Upper lobe of right lung (tissue), 1 donor: ENCODE measurements at places on chromosomes 11 and 22. TPM values are rescaled to one million over a fixed set of nuclear protein-coding genes. Genes with fewer than 3 reads are reported as not detected.

GRCh38 chr22:46910624-46911023 lies 148.2 kb downstream of the TBC1D22A start:
- no peak overlapping the region for H3K4me3 ChIP-seq
- DNase-seq: peak; percentile 43
- H3K27me3 ChIP-seq: no peaks in the 10 kb centered on the region
- no peaks in the 10 kb centered on the region for H3K4me1 ChIP-seq
- H3K36me3 ChIP-seq: peaks cover 33% of the 10 kb centered on the region

DNA sequence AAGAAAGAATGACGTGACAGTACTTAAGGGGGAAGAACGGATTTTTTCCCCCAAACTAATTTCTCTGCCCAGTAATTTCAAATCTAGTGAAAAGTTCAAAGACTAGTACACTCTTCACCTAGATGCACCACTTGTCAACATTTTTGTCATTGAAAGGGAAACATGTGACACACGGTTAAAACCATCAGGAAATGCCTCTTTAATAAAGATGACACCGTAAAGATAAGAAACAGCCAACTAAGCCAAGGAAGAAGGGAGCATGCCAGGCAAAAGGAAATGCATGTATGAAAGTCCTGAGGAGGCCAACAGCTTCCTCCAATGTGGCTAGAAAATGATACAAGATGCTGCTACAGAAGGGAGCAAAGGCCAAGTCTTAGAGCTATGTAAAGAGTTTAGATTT lies 49.4 kb downstream of the RSF1 start:
- H3K4me1 ChIP-seq: peaks cover 4% of the 10 kb centered on the region
- no peak for DNase-seq
- no peaks in the 10 kb centered on the region for H3K36me3 ChIP-seq
- no peaks in the 10 kb centered on the region for H3K27me3 ChIP-seq
- H3K4me3 ChIP-seq: no peak overlapping the region
- no peak overlapping the region for H3K27ac ChIP-seq

- peak overlapping the region; percentile 67 for H3K27ac ChIP-seq
- H3K4me1 ChIP-seq: peaks cover 11% of the 10 kb centered on the region
- no peaks in the 10 kb centered on the region for H3K27me3 ChIP-seq
- H3K36me3 ChIP-seq: no peaks in the 10 kb centered on the region
Measured at GRCh38 chr11:73995247-73995646, 12.6 kb upstream of the UCP2 start.

GRCh38 chr22:26065847-26066246 lies 103.4 kb upstream of the SEZ6L start:
- DNase-seq: no peak
- no peaks in the 10 kb centered on the region for H3K36me3 ChIP-seq
- H3K27ac ChIP-seq: no peak overlapping the region
- H3K4me1 ChIP-seq: no peaks in the 10 kb centered on the region
- H3K27me3 ChIP-seq: peaks cover 21% of the 10 kb centered on the region

DNA sequence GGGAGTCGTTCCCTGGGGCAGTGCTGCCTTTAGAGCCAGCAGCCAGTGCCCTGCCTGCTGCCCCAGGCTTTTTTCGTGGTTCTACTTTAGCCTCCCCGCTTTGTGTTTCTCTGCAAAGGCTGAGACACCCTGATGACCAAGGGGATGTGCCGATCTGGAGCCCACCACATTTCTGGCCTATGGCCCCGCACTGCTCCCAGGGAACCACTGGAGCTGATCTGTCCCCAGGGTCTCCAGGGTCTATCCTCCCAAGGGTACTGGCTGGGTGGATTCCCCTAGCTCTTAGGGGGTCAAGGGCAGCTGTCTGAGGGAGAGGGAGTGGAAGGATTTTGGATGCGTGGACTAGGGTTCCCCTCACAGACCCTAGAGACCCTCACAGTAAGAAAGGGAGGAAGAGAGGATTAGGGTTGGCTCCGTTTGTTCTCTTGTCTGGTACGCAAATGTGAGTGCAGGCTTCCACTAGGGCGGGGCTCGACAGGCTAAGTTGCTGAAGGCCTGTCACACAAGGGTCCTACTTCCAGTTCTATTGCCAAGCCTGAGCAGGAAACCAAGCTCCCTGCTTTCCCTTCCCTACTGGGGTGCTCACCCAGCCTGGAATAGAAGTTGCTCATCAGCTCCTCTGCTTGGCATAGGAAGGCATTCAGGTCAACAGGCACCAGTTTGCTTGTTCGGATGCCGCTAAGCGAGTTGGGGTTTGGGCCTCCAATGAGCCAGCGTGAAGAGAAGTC lies 19.3 kb downstream of the TREH start:
- H3K36me3 ChIP-seq: peaks cover 26% of the 10 kb centered on the region
- DNase-seq: no peak
- H3K27me3 ChIP-seq: no peaks in the 10 kb centered on the region
- no peak overlapping the region for H3K27ac ChIP-seq

DNA sequence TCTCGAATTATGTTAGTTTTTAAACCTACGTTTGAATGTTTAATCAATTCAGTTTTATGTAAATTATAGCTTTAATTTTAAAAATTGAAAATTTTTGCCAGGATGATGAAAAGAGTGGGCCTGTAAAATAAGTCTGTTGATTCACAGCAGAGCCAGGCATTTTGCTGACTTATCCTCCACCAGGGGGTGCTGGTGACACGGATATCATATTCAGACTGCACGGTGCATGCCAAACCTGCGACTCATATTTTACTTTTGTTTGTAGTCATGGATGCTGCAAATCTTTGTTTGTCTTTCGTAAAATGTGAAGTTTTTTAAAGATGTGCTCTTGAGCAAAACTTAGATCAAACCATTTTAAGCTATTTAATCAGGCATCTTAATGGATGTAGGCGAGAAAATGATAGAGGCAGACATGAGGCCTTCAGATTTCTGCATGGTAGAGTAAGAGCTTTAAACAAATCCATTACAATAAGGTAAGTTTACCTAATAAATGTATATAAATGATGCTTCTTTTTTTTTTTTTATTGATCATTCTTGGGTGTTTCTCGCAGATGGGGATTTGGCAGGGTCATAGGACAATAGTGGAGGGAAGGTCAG lies 3.6 kb upstream of the OR8B3 start:
- no peak overlapping the region for H3K4me3 ChIP-seq
- no peaks in the 10 kb centered on the region for H3K36me3 ChIP-seq
- DNase-seq: no peak
- H3K4me1 ChIP-seq: no peaks in the 10 kb centered on the region

Gene CRYBB2
- not detected for total RNA-seq
